ENCODE measurements at places on chromosomes 2 and 18. TPM values are rescaled to one million over a fixed set of nuclear protein-coding genes. Genes with fewer than 3 reads are reported as not detected.
A peak's percentile ranks its signal among the peaks of the same experiment; 100 is the strongest.

CHST9 gene
- not detected for polyA plus RNA-seq

IWS1 gene
- polyA plus RNA-seq = 45.6 TPM

LIMS3 gene
- polyA plus RNA-seq = 0.40 TPM

SLC25A12 gene
- polyA plus RNA-seq = 32.9 TPM

CFC1 gene
- polyA plus RNA-seq = not detected

DNA sequence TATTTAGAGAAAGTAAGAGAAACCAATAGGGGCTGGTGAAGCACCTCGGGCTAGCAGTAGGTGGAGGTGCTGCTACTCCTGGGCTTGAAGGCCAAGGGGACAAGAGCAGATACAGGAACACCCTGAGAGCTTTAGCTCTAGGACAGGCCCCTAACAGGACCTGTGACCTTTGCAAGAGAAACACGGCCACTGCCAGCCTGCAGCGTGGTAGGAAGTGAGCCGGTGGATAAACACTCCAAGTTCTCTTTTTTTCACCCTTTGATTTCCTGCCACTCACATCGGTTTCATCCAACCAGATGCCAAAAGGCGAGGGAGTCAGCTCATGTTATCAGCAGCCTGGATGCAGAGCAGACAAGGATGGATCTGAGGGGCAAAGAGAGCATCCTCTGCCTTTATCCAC, 66.8 kb upstream of the SPRED2 start:
- H3K27ac ChIP-seq = no peak overlapping the region
- H3K27me3 ChIP-seq = peaks cover 2% of the 10 kb centered on the region
- no peak for DNase-seq
- no peaks in the 10 kb centered on the region for H3K36me3 ChIP-seq
- H3K4me3 ChIP-seq = no peak overlapping the region

DNA sequence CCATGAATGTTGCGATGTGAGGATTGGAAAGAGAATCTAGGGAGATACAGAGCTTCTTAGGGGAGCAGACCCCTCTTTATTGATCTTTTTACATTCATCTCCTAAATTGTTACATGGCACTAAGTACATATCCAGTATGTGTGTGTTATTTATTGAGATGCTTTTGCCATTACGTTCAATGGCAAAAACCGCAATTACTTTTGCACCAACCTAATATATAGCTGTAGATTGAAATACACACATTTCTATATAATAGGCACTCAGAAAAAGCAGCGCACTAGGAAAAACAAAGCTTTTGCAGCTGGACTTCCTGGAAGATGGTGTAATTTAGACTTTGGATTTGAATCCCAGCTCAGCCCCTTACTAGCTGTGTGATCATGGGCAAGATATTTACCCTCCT, 849.4 kb downstream of the SLC4A3 start:
- H3K4me1 ChIP-seq = no peaks in the 10 kb centered on the region
- no peak overlapping the region for H3K4me3 ChIP-seq
- no peaks in the 10 kb centered on the region for H3K36me3 ChIP-seq
- no peaks in the 10 kb centered on the region for H3K27me3 ChIP-seq
- no peak for DNase-seq
- H3K27ac ChIP-seq = no peak overlapping the region

DNA sequence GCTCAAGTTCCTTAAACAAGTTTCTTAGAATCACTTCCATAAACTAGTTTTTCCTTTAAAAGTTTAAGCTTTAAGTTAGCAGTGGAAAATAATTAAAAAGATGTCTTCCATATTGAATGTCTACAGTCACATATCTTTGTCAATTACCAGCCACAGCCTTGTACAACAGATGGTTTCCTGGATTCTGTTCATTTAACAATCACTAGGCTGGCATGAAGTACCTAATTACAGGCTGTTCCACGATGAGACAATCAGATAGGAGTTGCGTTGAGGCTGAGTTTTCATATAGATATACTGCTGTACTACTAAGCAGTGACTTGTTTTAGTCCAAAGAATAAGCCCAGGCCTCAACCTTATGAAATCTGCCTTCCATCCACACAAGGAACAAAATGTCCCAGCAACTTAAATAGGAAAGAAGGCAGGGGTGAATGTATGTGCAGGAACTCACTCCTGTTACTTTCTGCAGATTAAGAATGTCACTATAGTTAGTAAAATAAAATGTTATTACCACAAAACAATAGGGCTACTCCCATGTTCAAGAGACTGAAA, 131.0 kb downstream of the ZAP70 start:
- peaks cover 5% of the 10 kb centered on the region for H3K36me3 ChIP-seq
- no peak overlapping the region for H3K27ac ChIP-seq
- no peaks in the 10 kb centered on the region for H3K4me1 ChIP-seq
- H3K4me3 ChIP-seq = no peak overlapping the region
- no peaks in the 10 kb centered on the region for H3K27me3 ChIP-seq

DNA sequence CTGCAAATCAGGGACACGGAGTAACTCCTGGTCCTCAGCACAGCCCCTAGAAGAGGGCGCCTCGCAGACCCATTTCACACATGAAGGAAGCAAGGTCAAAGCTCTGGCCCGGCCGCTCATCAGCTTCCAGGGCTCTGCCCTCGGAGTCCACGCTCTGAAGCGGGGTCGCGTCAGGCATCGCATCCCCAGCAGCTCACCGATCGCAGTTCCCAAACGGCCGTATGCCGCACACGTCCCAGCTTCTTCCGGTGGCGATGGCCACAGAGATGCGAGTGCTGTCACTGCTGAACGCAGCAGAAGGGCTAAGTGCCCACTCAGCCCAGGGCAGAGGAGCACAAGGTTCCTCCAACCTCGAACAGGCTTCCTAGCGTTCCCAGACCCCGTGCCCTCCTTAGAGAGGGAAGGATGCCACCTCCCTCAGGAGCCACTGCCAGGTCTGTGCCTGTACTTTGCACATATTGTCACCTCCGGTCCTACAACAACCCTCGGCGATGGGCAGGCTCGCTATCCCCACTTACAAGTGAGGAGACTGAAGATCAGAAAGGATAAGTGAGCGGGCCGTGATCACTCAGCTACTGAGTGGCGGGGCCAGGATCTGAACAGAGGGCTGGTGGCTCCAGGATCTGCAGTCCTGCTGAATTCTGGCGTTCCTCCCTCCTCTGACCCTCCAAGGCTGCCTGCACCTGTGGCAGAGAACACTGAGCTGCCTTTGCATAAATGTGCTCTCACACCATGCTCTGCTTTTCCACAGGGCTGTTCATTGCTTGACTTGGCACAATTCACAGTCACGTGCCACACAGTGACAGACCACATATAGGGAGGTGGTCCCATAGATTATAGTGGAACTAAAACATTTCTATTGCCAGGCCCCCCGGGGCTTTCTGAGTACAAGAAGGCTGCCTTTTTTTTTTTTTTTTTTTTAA, 71.4 kb downstream of the COPS8 start:
- H3K27me3 ChIP-seq = no peaks in the 10 kb centered on the region
- peaks cover 16% of the 10 kb centered on the region for H3K4me1 ChIP-seq
- H3K4me3 ChIP-seq = no peak overlapping the region
- no peaks in the 10 kb centered on the region for H3K36me3 ChIP-seq
- no peak for DNase-seq

DNA sequence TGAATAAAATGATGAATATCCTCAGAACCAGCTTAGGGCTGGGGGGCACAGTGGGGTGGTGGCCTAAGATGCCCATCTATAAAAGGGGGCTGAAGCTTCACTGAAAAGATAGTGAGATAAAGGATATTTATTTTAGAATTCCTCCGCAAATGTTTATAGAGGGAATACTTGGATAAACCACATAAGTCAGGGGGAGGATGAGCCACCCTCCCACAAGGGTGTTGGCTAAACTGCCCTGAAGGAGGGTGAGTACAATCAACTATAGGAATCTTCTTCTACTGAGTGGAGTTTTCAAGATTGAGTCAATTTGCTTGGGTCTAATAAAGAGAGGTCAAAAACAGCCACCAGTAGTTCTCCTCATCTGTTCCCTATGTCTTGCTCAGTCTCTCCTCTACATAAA, 114.5 kb upstream of the TANK start:
- H3K4me1 ChIP-seq = no peaks in the 10 kb centered on the region
- H3K27me3 ChIP-seq = no peaks in the 10 kb centered on the region
- no peak for DNase-seq
- H3K27ac ChIP-seq = no peak overlapping the region
- no peaks in the 10 kb centered on the region for H3K36me3 ChIP-seq

GRCh38 chr2:136310005-136310495, 192.1 kb upstream of the CXCR4 start:
- H3K36me3 ChIP-seq = no peaks in the 10 kb centered on the region
- no peaks in the 10 kb centered on the region for H3K27me3 ChIP-seq
- H3K27ac ChIP-seq = no peak overlapping the region
- no peak overlapping the region for H3K4me3 ChIP-seq
- peak; percentile 50 for DNase-seq

DNA sequence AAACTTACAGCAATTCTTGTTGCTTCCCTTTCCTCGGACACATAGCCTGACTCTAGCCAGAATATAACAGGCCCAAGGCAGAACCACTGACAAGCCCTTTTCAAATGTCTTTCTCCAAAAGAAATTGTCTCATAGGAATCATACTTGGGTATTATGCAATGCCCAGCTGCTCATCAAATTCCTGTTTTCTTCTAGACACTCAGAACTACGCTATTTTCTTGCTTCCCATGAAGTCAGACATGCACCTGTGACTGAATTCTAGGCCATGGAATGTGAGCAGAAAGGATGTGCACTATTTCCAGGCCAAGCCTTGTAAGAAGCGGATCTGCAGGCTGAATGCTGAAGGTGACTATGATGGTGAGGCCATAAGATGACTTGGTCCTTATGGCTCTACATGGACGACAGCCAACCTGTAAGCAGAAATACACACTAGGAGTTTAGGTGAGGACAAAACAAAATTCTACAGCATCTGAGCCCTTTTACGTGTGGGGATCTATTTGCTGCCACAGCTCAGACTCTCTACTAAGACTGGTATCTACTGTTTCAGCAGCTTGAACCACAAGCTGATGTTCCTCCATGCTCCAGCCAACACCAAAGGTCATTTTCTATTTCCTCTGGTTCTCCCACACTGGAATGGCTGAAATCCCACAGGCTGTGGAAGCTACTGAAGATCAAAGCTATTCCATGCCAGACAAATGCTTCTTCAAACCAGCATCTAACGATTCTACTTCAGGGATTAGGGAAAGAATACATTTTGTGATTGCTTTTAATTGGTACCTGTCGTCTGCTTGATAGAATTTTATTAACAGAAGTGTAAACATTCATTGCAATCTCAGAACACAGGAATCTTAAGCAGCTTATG, 378.7 kb downstream of the RBM43 start:
- H3K27me3 ChIP-seq = no peaks in the 10 kb centered on the region
- DNase-seq = no peak
- no peak overlapping the region for H3K4me3 ChIP-seq
- no peaks in the 10 kb centered on the region for H3K36me3 ChIP-seq
- H3K27ac ChIP-seq = no peak overlapping the region
- H3K4me1 ChIP-seq = no peaks in the 10 kb centered on the region

DNA sequence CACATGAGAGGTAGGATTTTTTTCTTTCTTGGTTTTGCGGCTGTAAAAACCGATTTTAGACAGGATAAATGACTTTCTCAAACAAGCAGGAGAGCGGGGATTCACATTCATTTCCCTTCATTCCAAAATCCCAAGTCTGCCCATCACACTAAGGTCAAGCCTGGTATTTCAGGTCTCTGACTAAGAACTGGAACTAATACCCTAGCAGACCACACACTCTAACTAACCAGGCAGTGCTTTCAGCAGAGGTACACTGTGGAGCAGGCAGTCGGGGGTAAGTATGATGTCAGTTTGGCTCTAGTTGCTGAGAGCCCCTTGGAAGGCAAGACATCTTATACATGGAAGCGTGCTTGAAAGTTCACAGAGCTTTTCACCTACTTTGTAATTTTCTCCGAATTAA, 128.1 kb upstream of the LHCGR start:
- no peak for DNase-seq
- no peaks in the 10 kb centered on the region for H3K4me1 ChIP-seq
- no peaks in the 10 kb centered on the region for H3K36me3 ChIP-seq
- no peaks in the 10 kb centered on the region for H3K27me3 ChIP-seq

DNA sequence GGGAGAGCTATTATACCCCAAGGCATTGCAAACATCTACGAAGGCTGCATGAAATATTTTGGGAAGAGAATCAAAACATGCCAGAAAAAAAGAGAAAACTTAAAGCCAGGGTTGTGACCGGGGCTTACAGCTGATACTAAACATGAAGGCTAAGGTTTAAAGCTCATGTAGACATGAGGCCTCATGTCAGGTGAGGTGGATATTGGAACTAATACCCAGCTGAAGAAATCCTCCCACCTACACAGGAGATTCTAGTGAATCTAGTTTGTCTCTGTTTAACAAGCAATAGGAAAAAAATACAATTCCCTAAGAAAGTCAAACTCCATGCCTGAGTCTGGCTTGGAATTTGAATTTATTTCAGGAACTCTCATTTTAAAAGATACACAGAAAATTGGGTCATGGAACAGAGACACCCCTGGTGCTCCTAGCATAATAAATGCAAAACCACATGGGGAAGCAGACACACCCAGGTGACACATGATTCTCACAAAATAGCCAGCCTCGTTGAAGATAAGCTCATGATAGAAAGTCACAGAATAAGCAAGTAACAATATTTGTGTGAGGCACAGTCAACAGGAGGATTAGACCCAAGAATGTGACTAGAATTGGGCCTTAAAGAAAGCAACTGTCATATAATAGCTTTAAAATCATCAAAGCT, 42.2 kb downstream of the UPP2 start:
- no peaks in the 10 kb centered on the region for H3K27me3 ChIP-seq
- H3K4me1 ChIP-seq = no peaks in the 10 kb centered on the region
- no peaks in the 10 kb centered on the region for H3K36me3 ChIP-seq
- no peak for DNase-seq
- no peak overlapping the region for H3K27ac ChIP-seq
- H3K4me3 ChIP-seq = no peak overlapping the region

DNA sequence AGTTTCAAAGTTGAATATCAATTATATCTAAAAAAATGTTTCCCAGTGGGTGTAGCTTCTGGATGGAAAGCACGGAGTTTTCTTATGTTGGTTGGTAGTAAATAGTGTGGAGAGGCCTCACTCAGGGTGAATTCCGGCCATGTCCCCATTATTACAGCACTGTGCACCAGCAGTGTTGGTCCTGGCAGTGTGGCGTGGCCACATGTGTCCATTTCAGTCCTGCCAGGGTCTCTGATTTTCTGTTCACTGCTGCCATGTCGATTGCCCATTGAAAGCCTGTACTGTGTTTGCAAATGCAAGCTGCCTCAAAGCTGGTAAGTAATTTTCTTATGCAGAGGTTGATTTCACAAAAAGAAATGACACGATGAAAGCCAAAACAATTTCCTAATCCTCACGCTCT, 386.2 kb downstream of the GALR1 start:
- H3K4me1 ChIP-seq = no peaks in the 10 kb centered on the region
- DNase-seq = no peak
- H3K27ac ChIP-seq = no peak overlapping the region
- H3K27me3 ChIP-seq = no peaks in the 10 kb centered on the region

GRCh38 chr2:33275689-33276444, 200.6 kb upstream of the RASGRP3 start:
- DNase-seq = no peak
- H3K36me3 ChIP-seq = no peaks in the 10 kb centered on the region
- no peak overlapping the region for H3K4me3 ChIP-seq
- H3K4me1 ChIP-seq = peaks cover 10% of the 10 kb centered on the region
- 0 out of 2 replicates have a peak, but pooled peaks cover 2% of the 10 kb centered on the region for H3K27me3 ChIP-seq

Measured in GM12878 (cell line).